GOT3 (cell line): ENCODE measurements at places on chromosomes 4 and X.
A peak's percentile ranks its signal among the peaks of the same experiment; 100 is the strongest.

DNA sequence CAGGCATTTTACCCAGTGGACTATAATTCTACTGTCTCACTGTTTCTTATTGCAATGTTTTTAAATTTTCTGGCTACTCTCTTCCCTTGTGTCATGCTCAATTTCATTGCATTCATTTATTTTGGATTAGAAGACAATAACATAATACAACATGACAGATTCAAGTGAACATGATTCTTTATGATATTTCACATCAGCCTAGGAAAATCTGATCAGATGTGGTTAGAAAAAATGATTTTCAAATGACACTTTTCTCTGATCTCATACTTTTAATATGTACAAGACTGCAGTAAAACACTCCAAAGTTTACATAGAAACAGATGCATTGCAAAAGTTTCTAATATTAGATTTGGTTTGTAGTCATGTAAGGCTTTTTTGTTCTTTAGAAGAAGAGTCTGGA, 586.0 kb downstream of the ACTRT1 start:
- DNase-seq: no peak

DNA sequence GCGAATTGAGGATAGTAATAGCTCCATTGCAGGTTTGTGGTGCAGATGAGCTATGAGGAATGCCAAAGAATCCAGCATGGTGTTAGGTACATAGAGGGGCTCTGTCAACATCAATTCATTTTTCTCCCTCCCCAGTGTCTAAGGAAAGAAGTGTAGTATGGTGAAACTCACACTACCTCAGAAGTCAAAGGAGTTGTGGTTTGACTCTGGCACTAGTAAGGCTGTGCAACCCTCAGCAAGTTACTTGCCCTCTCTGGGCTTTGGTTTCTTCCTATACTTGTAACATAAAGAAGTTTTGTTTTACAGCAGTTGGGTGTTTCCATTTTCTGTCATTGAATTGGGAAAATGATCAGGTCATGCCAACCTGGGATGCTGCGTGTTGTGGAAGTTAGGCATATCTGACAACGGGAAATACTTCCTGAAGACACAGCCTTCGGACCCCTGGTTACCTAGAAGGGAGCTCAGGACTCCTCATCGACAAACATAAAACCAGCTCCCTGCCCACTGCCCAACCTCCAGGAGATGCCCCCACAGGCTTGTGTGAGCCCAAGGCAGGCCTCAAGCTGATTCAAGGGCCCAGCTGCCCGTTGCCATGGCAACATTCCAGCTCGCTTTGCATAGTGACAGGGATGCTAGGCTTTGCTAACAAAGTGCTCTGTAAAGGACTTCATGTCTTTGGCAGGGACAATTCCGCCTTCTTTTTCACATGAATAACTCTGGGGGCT, 71.4 kb downstream of the RTL5 start:
- no peak for DNase-seq

DNA sequence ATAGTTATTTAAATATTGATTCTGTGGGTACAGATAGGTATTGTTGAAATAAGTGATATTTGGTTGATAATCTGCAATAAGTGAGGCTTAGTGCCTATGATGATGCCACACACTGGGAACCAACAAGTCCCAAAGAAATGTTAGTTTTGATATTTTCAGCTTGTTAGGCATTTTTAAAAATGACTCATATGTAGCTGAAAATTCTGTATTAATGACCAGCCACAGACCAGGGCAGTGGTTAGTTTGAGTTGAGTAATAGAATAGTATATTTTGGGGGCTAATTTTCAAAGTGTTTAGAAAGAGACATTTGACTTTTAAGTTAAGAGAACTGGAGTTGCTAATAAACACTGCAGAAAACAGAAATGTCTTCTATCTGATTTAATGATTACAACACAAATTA, 9.4 kb downstream of the INTU start:
- no peak for DNase-seq

- no peak for DNase-seq
These were observed 1546.6 kb upstream of the TENM3 start for GRCh38 chr4:180696460-180697092.

GRCh38 chr4:119209586-119209985, 2.9 kb upstream of the USP53 start:
- no peak for DNase-seq

DNA sequence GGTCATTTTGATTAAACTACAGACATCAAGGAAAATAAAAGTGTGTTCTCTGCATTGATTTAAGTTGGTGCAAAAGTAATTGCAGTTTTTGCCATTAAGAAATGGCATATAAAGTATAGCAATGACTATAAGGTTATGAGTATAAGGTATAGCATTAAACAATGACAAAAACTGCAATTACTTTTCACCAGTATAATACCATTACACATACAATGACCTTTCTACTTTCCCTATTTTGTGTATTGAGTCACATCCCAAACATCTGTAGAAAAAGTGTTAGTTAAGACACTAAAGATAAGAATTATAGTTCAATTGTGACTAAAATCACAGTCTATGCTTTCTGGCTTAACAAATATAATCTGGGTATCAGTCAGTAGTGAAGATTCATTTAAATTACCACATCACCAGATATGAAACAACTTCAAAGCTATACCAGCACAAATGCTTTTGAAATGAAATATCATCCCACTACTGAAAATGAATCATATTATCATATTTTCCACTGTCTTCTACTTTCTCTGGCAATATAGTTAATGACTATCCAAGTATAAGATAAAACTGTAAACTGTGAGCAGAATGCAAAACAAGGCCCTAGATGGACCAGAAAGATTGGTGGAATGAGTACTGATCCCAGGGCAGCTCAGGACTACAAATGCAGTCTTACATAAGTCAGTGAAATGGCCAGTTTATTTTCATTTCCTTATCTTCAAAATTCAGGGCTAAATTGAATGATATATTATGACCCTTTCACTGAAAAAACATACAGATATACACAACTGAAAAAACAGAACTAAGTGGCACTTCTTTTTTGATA, 241.1 kb downstream of the ANTXR2 start:
- DNase-seq: no peak

GRCh38 chr4:103915224-103915869, 195.6 kb upstream of the TACR3 start:
- no peak for DNase-seq

DNA sequence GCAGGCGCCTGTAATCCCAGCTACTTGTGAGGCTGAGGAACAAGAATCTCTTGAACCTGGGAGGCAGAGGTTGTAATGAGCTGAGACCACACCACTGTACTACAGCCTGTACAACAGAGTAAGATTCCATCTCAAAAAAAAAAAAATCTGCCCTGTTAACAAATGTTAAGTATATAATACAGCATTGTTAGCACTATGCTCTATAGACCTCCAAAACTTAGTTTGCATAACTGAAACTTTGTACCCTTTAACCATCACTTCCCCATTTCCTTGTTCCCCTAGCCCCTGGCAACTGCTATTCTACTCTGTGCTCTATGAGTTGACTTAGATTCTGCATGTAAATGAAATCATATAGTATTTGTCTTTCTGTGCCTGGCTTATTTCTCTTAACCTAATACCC, 76.7 kb downstream of the TAB3 start:
- no peak for DNase-seq

GRCh38 chr4:123929565-123929964, 533.0 kb downstream of the SPRY1 start:
- DNase-seq: no peak

GRCh38 chr4:139728840-139729239, 63.2 kb downstream of the MGST2 start:
- DNase-seq: no peak

- no peak for DNase-seq
These were observed 90.8 kb downstream of the SHOX start for GRCh38 chrX:721354-721753.

- DNase-seq: no peak
These were observed 14.8 kb downstream of the LAMTOR3 start for GRCh38 chr4:99879458-99879857.

- DNase-seq: no peak
These were observed 56.0 kb upstream of the ESX1 start for GRCh38 chrX:104310657-104311254.

- DNase-seq: no peak
These were observed 56.5 kb downstream of the ARAP2 start for GRCh38 chr4:36187723-36188333.

- no peak for DNase-seq
These were observed 32.9 kb upstream of the DKK2 start for GRCh38 chr4:107069049-107069448.

GRCh38 chr4:8099981-8100464, 58.6 kb downstream of the ABLIM2 start:
- DNase-seq: no peak

DNA sequence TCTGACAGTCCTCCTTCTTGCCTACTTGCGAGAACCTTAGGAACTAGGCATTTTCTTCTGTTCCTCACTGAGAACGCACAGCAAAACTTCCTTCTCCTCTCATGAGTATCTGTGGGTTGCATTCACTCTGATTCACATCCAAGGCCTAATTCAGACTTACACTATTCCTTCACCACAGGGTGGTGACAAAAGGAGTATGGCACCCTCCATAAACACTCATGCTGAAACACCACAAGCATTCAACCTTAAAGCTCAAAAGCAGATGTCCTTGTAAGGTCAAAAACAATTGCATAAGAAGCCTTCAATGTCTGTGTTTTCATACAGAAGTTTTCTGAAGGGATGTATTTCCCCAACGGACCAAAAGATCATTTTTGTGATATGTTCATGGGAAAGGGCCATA, 147.3 kb downstream of the CORIN start:
- no peak for DNase-seq

GRCh38 chr4:80948141-80948540, 82.4 kb upstream of the BMP3 start:
- DNase-seq: no peak

DNA sequence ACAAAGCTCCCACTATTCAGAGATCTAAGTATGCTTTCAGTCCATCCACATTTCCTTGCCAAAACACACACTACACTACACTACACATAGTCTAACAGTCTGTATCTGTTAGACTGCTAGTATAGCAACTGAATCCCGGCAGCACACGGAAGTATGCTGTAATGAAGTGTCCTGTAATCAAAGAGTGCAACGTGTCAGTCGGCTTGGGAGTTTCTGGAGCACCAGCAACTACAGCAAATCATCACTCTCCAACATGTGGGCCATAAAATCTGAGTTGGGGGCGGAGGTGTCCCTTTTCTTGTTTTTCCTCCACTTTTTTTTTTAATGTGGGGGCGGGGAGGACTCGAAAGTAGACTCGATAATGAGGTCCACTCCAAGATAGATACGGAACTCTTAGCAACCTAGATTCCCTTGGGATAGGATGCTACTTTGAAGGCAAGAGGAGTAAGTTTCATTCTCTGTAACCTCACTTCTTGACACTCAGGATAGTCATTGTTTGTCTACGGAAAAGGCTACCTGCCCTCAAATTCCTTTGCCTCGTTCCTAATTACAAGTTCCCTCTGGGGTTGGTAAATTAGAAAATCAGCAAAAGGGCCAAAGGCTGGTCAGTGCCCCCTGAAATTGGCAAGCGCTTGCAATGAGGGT, 722 bp downstream of the SLC10A7 start:
- no peak for DNase-seq

- no peak for DNase-seq
These were observed 383.9 kb downstream of the PCDH7 start for GRCh38 chr4:31104043-31104442.

DNA sequence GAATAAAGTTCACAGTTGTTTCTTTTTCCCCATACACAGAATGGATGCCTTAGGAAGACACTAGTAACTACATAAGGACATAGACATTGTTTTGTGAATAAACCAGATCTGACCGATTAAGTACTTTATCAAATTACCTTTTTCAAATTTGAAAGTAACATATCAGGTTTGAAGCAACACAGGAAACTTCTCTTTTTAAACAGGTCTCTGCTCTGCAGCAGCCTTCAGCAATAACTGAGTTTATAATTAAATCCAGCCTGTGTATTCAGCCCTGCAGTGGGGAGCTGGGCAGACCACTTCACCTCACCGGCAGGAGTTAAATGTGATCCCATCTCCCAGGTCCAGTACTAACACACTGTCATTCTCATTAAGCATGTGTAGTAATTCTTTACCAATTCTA, 68.3 kb upstream of the ATOH1 start:
- DNase-seq: no peak

GRCh38 chr4:166274136-166274761, 401.2 kb downstream of the TLL1 start:
- no peak for DNase-seq

- no peak for DNase-seq
These were observed 48.3 kb downstream of the ABLIM2 start for GRCh38 chr4:8110071-8110986.

DNA sequence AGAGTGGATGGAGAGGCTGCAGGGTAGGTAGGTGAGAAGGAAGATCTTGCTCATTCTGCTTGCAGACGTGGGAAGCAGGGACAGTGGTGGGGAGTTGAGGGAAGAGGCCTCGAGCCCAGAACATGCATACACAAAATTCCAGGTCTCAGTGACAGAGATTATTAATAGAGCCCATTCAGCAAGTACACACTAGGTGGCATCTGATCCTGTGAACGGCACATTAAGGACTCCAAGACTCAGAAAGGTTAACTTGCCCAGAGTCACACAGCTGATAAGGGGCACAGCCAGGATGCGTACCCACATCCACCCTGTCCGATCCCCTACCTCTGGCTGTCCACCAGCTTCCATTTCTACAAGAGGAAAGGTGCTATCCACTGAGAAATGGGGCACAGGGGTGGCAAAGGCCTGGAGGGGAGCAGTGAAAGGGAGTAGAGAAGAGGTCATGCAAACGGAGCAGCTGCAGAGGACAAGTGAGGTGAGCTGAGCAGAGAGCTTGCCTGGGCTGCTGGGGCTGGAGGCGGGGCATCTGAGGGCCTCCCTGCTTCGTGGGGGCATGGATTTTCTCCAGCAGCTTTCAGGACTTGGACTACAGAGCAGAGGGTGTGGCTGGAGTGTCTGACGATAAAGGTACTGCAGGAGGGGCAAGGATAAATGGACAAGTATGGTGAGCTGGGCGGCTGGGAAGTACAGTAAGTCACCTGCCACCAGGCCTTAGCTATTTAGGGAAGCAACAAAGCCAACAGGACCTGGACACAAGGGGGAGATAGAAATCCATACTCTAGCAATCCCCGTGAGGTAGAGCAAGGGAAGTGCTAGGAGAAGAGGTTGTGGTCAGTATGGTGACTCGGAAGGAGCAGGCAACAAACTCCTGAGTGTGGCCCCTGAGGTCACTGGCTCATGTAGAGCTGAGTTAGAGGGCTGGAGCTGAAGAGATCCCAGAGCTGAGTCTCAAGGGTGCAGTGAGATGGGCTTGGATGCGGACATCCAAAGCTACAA, 11.2 kb downstream of the IDS start:
- DNase-seq: no peak

DNA sequence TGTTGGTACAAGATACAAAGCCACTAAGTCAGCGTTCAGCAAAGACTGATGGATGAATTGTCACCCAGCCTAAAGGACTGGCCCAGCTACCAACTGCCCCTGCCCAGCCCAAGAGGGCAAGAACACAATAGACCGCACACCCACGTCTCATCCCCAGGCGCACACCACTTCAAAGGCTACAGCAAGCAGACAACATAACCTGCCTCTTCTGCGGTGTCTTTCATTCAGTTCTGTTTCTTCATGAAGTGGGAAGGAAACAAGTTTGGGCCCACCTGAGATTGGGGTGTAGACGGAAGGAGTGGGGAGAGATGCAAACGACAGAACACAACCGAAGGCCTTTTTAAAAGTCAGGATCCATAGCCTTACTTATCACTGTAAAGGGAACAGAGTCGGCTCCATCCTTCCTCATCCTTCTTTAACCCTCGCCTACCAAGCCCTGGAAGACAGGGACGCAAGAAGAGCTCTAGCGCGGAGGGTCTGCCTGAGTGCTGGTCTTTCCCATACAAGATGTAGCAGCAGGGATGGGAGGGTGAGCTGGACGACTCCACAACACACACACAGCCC, 691 bp downstream of the SCARB2 start:
- peak; percentile 5 for DNase-seq
